HT-29 (cell line): ENCODE measurements at places on chromosomes 7 and 10.

GRCh38 chr7:49789736-49790135, 16.3 kb downstream of the VWC2 start:
- DNase-seq = no peak

DNA sequence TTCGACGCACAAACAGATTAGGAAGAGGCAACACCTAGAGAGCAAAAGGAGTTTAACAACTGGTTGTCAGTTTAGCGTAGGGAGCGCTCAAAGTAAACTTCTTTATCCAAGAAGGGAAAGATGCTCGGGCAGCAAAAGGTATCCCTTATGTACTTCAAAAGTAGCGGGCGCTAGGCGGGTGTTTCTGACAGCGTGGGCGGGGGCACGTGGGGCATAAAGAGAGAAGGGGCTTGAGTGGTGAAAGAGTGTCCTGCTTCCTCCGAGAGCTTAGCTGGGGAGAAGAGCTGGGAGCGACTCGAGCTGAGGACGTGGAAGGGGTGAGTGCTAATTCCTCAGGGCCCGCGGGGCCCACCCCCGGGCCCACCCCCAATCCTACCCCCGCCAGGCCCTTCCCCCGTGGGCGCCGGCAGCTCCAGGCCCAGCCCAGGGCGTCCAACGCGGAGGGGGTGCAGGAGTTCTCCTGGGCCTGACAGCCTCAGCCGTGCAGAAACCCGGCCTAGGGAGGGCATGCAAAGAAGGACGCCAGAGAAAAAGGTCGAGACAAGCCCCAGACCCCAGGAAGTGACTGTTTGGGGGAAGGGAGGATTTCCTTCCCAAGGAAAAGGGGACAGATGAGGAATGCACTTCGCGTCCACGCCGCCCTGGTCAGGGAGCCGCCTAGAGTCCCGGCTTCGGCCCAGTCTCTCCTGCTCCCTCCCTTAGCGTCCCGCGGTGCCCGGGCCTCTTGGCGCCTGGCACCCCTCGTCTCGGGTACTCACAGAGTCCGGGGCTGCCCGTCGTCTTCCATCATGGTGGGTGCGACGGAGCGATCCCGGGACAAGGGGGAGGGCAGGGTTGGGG, 868 bp downstream of the TIAL1 start:
- peak; percentile 35 for DNase-seq

DNA sequence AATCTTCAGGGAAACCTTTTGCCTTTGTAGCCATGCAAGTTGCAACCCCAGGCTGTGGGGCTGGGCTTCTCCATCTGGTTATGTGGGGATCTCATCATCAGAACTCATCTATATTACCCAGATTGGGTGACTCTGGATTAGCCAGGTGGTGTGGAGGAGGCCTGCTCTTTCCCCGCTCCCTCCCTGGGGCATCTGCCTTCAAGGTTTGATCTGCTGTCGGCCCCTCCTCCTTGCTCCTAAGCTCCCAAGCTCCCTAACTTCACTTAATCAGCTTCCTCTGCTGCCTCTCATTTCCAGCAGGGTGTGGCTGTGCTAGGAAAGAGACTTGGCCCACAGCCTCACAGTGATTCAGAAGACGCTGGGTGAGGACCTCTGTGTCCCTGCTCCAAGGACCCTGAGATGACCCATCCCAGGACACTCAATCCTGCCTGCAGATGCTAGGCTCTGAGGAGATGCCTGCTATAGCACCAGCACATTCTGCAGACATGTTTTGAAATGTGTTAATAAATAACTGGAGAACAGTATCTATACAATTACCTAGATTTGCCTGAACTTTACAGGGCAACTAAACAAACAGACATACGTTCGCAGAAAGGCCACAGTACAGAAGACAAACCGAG, 392.1 kb upstream of the PODXL start:
- DNase-seq = no peak

DNA sequence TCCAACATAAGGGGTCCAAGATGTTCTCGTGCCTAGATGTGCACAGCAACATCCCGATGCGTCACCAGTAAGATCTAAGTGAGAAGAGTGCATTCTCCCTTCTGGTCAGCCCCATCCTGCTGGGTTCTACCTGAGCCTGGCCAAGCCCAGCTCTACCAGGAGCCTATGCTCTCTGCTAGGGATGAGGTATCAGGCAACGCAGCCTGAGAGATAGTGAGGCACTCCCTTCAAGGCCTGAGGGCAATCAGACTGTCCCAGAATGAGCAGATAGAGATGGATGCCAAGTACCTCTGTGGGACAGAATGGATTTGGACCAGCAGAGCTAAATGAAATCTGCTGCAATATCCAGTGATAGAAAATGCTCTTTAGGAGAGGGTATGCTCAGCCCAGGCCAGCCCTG, 26.7 kb downstream of the DDC start:
- no peak for DNase-seq

DNA sequence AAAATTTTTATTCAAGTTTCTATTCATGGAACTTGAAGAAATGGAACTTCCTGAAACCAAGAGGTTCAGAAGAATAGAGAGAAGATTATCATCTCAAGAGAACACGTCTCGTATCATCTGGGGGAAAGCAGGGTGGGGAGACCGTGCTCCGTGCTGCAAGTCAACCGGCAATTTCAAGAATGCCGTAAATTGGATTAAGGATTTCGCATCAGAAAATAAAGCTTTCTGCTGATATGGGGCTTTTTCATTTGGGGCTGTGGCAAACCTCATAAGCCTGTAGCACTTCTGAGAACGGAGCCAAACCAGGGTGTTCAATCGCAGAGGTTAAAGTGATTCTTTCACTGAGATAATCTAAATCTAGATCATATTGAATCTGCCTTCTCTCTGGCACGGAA, 150.1 kb upstream of the NPS start:
- DNase-seq = no peak

DNA sequence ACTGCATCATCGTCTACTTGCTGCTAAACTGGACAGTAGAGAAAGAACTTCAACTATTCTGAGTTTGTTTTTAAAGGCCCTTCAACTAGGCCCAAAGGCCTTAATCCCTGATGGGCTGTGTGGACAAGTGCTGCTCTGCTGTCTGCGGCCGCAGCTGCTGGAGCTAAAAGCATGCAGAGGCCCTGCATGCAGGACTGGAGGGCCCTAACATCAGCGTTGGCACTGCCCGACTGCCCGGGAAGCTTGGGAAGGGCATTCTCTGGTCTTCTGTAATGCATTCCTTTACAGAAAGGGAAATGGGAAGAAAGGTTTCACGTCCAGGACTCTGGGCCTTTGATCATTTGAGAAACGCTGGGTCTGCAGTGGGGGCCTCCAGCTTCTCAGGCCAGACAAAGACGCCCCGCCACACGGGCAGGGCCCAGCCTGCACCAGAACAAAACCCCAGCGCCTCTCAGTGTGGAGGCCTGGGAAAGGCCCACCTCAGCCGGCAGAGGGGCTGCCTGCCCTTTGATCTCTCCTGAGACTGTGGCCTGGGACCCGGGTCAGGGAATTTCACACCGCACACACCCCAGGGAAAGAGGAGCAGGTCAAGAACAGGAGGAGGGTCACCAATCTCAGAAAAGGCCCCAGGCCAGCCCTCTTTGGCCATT, 229.3 kb downstream of the DNAJB6 start:
- DNase-seq = no peak

GRCh38 chr10:47421057-47421952, 37.2 kb upstream of the ZNF488 start:
- DNase-seq = no peak
